HFF-Myc (cell line): ENCODE measurements at places on chromosomes 11 and 22.

DNA sequence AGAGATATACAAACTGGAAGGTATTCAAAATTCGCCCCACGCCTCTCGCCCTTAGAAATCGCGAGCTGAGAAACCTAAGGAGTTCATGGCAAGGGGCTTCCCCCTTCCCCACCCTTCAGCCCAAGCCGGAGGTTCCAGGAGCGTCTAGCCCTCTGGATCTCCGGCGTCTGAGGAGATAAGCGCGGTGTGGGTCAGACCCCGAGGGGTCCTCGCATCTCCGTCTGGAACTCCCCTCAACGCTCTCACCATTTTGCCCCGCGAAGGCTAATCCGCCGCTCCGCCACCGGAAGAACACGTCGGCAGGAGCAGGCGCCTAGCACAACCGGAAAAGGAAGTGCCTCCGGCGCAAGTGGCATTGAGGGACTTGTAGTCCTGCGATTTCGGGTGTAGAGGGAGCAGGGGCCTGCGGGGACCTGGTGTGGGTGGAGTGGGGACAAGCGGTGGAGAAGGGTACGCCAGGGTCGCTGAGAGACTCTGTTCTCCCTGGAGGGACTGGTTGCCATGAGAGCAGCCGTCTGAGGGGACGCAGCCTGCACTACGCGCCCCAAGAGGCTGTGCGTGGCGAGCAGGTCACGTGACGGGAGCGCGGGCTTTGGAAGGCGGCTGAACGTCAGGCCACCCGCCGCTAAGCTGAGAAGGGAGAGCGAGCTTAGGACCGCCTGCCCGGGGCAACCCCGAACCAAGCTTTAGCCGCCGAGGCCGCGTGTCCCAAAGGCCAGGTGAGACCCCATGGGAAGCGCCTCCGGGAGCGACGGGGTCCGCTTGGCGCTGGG, at the start of the genes FEN1 and TMEM258:
Gene FEN1 (plus strand): TSS at position 602 of the 773 bp plus-strand sequence. CDS start 2,451 bp downstream, outside the sequence.
Gene TMEM258 (minus strand): TSS at position 290 of the 773 bp plus-strand sequence. CDS start 41 bp downstream, at position 249.
- DNase-seq, result peak; percentile 77

GRCh38 chr22:30804626-30805025, 110.0 kb downstream of the OSBP2 start:
- no peak for DNase-seq

GRCh38 chr11:46504817-46505613, 88.8 kb downstream of the AMBRA1 start:
- no peak for DNase-seq

GRCh38 chr11:61826930-61827570, 1.1 kb upstream of the FADS2 start:
- DNase-seq, result no peak

GRCh38 chr22:24176630-24177029, 4.7 kb upstream of the SUSD2 start:
- DNase-seq, result no peak

DNA sequence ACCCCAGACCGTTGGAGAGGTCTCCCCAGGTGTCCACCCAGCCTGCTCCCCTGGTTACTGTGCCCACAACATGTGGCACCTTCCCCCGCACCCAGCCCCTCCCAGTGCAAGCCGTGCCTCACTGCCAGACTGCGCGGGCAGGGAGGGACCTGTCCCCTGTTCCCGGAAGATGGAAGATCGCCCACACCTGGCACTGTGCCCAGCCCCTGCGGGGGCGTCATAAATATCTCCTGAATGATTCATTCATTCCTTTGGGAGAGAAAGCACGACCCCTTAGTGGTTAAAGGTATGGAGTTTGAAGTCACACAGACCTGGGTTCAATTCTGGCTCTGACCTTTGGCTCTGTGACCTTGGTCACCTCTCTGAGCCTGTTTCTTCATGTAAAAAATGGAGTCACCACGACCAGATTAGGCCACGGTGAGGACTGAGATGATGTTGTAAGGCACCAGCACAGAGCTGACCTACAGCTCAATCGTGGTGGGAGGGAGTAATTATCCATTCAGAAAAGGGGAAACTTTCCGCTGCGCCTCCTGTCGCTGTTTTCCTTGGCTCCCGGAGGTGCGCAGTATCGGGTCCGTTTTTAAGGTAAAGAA, 497 bp upstream of the SYT12 start:
- DNase-seq, result no peak
